GOT3 (cell line): ENCODE measurements at places on chromosomes 7 and 10.

DNA sequence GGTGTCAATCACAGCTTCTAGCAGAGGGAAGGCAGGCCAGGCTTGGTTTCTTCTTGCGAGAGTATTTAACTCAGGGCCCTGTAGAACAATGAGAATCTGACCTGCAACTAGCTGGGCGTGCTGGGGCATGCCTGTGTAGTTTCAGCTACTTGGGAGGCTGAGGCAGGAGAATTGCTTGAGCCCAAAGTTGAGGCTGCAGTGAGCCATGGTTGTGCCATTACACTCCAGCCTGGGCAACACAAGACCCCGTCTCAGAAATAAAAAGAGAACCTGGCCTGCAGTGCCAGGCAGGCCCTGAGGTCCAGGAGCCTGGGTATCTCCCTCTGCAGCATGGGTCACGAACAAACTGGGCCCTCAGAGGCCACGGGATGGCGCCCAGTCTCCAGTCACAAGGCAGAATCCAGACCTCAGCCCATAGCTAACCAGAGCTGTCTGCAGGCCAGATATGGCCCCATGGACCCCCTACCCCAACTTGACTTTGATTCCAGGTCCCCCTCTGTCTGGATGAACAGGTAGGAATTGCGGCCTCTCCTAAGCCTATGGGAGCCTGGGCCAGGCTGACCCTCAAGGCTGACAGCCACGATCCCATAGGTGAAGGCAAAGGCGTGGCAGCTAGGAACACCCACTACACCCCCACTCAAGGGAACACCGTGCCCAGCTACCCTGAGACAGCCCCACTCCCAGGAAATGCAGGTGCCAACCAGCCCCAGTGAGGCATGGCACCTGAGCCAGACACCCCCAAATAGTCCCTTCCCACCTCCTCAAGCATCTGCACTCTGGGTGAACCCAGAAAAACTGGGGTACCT is 102.7 kb upstream of the TNRC18 start:
- no peak for DNase-seq

GRCh38 chr7:98881561-98882315 is 3.4 kb downstream of the TRRAP start:
- DNase-seq = no peak

GRCh38 chr7:109456116-109456515 is 886.4 kb downstream of the DNAJB9 start:
- DNase-seq = no peak

- no peak for DNase-seq
Observed at GRCh38 chr7:154699417-154699816, 303.5 kb downstream of the PAXIP1 start.

DNA sequence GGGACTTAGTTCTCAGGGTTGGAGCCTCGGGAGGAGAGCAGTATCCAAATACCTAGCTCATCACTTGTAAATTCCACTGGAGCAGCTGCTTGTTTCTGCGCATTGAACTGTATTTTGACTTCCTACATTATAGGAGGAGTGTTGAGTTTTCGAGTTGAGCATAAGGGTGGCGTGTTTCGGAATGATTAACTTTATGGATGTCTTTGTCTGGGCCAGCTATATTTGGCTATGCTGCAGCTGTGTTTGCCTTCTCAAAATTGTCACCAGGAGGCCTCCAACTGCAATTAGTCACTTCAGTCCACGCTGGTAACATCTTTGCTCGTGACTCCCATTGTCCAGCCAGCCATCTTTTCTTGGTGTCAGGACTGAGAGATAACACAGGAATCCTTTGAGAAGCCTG is 9.1 kb downstream of the CELF2 start:
- no peak for DNase-seq

DNA sequence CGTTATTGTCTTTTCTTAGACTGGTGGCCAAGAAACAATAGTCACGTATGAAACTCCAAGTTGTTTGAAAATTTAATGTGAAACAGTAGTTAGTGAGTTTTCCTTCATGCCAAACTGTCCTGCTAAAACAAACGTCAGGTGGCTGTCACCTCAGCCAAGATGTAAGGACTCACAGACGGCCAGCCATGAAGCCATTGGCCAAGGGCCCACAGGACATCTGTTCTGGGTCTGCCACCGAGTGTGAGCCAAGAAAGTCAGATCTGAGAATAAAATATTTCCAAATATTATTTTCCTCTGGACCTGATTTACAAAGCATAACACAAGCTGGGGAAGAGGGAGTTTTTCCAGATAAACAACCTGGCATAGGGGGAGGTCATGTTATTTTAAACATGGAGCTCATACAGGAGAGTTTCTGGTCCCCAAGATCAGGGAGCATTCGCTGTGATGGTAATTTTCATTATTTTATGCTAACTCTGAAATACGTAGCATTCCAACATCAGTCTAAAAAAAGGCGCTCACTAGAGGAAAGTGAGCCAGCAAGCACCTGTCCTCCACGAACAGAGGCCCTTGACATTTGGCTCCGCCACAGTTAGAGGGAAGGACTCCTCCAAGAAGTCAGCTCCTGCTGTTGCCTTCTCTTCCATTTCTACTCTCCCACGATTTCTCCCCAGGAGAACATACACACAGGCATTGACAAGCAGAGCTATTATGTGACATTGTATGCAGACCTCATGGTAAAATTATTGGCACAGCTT is 38.9 kb upstream of the LANCL2 start:
- DNase-seq = no peak

DNA sequence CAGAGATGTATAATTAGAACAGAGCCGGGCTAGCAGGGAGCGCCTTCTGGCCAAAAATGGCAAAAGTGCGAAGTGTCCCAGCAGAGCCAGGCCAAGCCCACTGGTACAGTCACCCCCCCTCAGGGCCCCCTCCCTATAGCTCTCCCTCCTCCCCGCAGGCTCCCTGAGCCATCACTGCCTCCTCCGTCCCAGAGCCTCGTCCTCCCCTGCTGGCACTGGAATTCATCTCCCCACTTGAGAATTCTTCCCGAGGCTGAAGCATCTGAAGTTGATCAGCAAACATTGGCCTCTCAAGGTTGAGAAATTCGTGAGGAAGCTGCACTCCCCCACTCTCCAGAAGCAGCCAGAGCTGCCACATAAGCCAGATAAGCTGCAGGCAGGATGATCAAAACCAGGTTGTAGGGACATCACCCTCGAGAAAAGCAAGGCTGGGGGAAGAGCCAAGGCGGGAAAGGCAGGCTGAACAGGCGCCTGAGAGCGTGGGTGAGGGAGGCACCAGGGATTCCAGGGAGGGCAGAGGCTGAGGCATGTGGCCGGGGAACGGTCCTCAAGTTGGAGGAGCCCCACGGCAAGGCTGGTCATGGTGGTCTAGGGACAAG is 23.4 kb downstream of the CAMK2G start:
- DNase-seq = no peak

GRCh38 chr10:131683941-131684340 is 216.9 kb upstream of the PPP2R2D start:
- DNase-seq = no peak

- DNase-seq = no peak
Observed at GRCh38 chr10:4498711-4499251, 327.2 kb upstream of the AKR1E2 start.

GRCh38 chr7:24905996-24906770 is 73.8 kb downstream of the OSBPL3 start:
- no peak for DNase-seq

DNA sequence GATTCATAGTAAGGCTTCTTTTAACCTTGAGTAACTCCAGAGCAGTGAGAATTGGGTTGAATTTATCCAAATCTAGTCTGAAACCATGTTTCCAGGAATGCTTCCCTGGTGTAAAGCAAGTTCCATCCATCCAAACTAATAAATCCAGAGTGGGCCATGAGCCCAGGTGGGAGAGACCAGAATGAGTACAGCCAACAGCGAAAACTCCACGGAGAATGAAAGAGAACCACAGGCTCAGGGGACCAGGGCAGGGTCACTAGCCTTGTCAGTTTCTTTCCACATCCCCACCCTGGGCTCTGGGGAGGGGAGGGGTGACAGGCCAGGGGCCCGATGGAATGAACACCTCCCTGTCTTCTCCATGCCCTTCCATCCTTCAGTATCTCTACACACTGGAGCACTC is 180.1 kb downstream of the NEURL1 start:
- no peak for DNase-seq

DNA sequence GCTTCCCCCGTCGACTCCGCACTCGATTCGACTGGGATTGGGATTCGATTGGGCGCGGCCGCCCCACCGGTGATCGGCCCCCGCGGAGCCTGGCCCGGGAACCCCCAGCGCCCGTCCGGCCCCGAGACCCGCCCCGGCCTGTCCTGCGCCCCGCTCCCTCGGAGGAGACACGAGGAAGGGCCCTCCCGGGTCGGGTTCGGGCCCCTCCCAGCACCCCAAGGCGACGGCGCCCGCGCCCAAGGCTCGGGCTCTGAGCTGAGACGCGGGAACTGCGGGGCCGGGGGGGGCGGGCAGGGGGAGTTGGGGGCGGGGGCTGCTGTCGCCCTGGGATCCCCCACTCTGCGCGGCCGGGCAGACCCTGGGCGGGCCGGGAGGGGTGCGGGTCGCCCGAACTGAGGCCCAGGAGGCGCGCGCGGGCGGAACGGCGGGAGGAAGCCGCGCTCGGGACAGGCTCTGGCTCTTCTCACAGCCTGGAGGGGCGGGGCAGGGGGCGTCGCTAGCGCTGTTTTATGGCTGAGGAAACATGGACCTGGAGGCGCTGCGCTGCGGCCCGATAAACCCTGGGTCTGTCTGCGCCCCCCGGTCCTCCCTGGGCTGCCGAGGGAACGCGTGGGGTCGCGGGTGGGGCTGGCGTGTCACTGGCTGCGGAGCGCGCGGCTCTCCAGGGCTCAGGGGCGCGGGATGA is 1.7 kb upstream of the NKX6-2 start:
- DNase-seq = no peak

DNA sequence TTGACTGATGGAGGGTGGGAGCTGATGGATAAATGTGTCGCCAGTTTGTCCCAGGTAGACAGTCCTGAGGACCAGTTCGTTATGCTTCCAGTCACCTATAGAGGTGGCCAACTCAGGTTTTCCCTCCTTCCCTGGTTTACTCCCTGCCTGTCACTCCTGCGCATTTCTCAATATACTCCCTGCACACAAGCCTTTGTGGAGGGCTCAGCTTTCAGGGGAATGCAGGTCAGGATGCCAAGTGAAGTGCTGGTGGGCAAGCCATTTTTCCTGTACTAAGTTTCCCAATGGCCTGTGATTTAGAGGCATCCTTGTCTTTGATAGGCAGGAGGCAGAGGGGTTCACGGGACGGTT is 473.5 kb upstream of the ZMIZ1 start:
- DNase-seq = no peak

DNA sequence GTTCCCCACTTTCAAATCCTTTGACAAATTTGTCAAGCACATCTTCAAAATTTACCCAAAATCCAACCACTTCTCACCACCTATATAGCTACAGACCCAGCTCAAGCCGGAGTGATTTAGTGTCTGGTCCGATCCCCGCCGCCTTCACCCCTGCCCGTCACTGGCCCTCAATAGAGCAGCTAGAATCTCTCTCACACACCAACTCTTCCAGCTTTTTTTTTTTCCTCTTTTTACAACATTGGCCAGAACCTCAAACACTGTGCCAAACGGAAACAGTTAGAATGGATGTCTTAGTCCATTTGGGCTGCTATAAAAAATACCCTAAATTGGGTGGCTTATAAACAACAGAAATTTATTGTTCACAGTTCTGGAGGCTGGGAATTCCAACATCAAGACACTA is 41.1 kb upstream of the TMEM72 start:
- DNase-seq = no peak

GRCh38 chr10:69750011-69750373 is 51.7 kb upstream of the COL13A1 start:
- no peak for DNase-seq

- peak; percentile 33 for DNase-seq
Observed at GRCh38 chr7:537911-538634, 18.4 kb upstream of the PDGFA start.

DNA sequence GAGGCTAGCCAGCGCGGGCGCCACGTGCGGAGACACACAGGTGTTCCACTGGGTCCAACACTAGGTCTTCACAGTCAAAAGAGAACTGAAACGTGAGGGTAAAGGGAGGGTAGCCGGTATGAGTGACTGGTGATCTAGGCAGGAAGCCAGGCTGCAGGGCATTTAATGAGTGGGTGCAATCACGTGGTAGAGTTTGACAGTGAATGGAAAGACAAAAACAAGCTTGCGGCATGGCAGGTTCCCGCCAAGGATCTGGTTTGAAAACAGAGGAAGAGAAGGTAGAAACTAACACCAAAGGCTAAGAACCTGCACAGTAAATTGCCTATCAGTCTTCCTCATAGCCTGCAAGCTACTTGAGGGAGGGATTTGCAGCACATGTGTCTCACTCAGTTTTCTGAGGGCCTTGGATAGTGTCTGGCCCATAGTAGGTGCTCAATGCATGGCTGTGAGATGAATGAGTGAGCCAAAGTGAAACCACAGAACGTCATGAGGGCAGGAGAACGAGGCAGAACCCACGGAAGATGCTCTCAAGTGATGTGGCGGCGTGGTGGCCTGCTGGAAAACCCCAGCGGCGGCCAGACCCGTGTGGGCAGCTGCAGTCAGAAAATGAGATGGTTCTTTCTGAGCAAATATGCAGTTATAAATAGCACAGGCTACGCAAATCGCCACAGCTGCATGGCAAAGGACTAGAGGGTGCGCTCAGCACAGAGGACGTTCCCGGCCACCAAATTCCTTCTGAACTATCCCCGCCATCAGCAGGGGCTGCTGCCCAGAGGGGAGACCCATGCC is 183.6 kb upstream of the NFE2L3 start:
- DNase-seq = peak; percentile 3

DNA sequence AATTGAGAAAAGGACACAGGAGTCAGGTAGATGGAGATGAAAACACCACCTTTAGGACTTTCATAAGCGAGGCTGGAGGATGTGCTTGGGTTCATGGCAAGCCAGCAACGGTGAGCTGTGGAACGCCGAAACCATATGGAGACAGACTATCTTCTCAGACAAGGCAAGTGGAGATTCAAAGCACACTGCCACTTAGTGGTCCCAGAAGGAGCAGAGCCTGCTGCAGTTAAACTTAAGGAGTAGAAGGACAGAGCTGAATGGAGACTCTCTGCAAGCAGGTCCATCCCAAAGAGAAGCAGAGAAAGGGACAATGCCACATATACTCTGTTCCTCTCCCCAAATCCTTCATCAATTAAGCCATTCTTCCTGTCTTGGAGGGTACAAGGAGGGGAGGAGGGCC is 236.3 kb upstream of the HABP2 start:
- no peak for DNase-seq

- no peak for DNase-seq
Observed at GRCh38 chr7:63024446-63024845, 974.2 kb upstream of the ZNF722 start.
